Hepatic stellate cell (primary cell): ENCODE measurements at places on chromosomes 16 and 17.

GRCh38 chr16:3027983-3028715 is 4.3 kb downstream of the THOC6 start:
- no peak for DNase-seq

- no peak for DNase-seq
These were observed 951 bp downstream of the TMED6 start for GRCh38 chr16:69350536-69351133.

- DNase-seq: no peak
These were observed 234.4 kb downstream of the WWOX start for GRCh38 chr16:78333808-78334207.

GRCh38 chr17:79946352-79947231 is 89.1 kb downstream of the TBC1D16 start:
- DNase-seq: no peak

DNA sequence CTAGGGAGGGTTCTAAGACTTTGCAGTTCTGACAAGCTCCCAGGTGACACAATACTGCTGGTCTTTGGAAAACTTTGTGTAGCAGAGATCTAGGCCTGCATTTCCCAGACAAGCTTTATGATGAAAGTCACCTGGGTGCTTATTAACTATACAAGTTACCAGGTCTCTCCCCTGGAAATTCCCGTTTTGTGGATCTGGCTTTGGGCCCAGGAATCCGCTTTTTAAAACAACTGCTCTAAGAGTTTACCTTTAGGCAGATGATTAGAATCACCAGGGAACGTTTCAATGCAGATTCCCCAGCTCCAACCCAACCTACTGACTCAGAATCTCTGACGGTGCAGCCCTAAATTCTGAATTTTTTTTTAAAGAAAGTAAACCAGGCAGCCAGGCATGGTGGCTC is 36.3 kb downstream of the MYH3 start:
- no peak for DNase-seq

DNA sequence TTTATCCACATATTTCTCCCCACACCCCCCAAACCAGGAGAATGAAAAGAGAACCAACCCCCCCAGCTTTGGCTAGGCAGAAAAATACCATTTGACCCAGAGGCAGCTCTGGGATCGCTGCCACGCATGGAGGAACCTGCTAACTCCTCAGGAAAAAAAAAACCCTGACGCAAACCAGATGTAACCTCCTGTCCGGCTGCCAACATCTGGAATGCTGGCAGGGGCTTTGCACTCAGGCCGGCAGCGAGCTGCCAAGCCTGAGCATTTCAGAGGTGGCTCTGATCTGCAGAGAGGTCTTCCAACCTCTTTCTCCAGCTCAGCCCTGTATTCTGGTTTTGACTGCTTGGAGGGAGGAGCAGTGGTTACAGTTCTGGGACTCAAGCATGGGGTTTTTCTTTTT is 8.2 kb downstream of the IGFBP4 start:
- DNase-seq: no peak

GRCh38 chr16:88318521-88318920 is 64.2 kb upstream of the ZNF469 start:
- no peak for DNase-seq

DNA sequence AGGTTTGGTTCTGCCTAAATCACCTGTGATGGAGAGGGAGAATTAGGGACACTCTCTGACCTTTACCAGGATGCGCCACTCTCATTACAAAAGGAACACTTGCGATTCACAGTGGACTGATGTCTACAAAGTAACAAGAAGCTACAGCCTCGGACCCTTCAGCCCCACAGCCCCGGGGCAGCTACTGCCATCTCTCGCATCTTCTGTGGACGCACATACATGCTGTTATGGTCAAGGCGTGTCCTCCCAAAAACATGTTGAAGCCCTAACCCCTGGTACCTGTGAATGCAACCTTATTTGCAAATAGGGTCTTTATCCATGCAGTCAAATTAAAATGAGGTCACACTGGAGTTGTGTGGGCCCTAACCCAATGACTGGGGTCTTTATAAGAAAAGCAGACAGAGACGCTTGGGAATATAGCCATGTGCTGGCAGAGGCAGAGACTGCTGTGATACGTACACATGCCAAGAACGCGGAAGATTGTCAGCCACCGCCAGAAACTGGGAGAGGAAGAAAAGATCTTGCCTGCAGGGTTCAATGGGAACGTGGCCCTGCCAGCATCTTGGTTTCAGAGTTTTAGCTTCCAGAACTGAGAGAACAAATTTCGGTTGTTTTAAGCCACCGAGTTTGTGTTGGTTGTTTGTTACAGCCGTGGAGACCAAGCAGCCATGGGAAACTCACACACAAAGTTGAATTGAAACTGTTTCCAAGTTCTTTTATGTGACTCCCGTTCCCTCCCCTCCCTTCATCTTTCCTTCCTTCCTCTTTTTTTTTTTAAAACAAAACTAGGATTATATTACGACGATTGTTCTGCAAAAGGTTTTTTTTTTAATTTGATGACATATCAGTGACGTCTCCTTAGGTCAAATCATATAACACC is 23.1 kb downstream of the ATP2C2 start:
- DNase-seq: peak; percentile 32

GRCh38 chr16:88510091-88510994 is 57.3 kb downstream of the ZFPM1 start:
- DNase-seq: no peak

DNA sequence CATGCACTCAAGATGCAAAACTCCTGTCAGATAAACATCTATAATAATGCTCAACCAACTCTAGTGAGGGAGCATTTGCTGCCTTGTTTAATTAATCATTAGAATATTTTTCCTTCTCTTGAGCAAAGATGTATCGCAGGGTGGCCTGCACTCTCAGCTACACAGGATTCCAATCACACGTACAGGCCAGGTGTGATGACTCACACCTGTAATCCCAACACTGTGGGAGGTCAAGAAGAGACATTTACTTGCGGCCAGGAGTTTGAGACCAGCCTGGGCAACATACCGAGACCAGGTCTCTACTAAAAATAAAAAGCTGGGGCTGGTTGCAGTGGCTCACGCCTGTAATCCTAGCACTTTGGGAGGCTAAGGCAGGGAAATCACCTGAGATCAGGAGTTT is 49.1 kb downstream of the ARHGAP17 start:
- DNase-seq: no peak

DNA sequence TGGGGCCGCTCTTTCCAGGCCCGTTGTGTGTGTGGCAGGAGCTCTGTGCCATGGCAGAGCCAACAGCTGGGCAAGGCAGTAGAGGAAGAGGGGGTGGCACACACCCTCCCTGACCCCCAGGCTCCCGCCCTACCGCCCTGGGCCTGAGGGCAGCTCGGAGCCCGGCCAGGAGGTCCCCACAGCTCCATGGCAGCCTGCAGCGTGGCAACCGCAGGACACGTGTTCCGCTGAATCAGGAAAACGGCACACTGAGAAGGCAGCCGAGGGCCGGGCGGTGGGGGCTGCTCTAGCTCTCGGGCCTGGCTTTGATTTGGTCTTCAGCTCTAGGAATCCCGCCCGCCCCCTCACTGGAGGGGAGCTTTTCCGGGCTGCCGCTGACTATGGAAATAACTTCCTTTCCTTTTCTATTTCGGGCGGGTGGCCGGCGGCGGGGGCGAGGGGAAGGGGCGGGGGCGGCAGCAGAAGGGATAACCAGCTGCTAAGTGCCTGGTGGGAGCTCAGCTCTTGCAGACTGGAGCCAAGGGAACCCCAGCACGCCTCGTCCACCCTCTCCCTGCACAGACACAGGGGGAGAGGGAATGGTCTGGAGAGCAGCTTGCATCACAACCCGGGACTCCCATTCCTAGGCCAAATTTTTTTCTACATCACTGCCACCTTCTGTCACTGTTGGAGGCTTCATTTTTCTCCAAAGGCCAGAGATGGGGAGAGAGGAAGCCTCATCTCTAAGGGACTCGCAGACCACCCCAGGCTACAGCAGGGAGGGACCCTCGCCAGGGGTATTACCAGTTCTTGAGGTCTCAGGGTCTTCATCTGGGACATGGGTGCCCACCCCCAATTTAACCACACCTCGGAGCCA is 24.8 kb upstream of the MRPS23 start:
- DNase-seq: peak; percentile 96

DNA sequence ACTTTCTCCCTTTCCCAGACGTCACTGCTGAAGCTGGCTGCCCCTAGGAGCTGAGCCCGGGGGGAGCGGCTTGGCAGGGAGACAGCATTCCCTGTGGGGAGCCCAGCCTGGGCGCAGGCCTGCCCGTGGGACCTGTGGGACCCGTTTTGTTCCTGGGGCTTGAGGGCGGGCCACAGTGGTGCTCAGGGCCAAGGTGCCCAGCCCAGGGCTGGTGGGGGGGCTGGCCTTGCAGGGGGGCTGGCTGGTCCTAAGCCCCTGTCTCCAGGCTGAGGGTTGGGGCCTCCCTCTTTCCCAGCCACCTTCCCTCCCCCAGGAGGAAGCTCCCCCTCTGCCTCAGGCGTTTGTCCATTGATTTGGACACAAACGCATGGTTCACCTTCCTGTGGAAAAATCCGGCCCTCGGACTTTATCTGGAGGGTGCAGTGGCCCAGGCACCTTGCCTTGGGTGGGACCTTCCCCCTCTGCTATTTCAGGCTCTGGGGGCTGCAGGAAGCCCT is 4.4 kb downstream of the NHERF2 start:
- no peak for DNase-seq
